ENCODE measurements at places on chromosomes 5 and 9. TPM values are rescaled to one million over a fixed set of nuclear protein-coding genes. Genes with fewer than 3 reads are reported as not detected.

- no peak overlapping the region for H3K4me3 ChIP-seq
- H3K36me3 ChIP-seq: no peaks in the 10 kb centered on the region
- peaks cover 5% of the 10 kb centered on the region for H3K4me1 ChIP-seq
These were observed 8.7 kb downstream of the CLTB start for GRCh38 chr5:176407456-176408251.

TMC1 gene
- total RNA-seq: not detected

GRCh38 chr9:137127301-137128157 is 11.4 kb upstream of the GRIN1 start:
- no peak overlapping the region for H3K27ac ChIP-seq
- peaks cover 7% of the 10 kb centered on the region for H3K4me1 ChIP-seq
- no peak for DNase-seq
- H3K36me3 ChIP-seq: no peaks in the 10 kb centered on the region
- H3K27me3 ChIP-seq: peaks cover 25% of the 10 kb centered on the region

SAXO1 gene
- total RNA-seq: 0.15 TPM

SCGB3A2 gene
- total RNA-seq: not detected

GRCh38 chr9:28502189-28502588 is 928.9 kb upstream of the C9orf72 start:
- H3K36me3 ChIP-seq: no peaks in the 10 kb centered on the region
- no peak overlapping the region for H3K4me3 ChIP-seq
- no peaks in the 10 kb centered on the region for H3K27me3 ChIP-seq
- no peak for DNase-seq
- no peaks in the 10 kb centered on the region for H3K4me1 ChIP-seq
- H3K27ac ChIP-seq: no peak overlapping the region

MAMDC4 gene
- total RNA-seq: 8.3 TPM

DNM1 gene
- total RNA-seq: 30.1 TPM

ARID3C gene
- total RNA-seq: 5.3 TPM

DNA sequence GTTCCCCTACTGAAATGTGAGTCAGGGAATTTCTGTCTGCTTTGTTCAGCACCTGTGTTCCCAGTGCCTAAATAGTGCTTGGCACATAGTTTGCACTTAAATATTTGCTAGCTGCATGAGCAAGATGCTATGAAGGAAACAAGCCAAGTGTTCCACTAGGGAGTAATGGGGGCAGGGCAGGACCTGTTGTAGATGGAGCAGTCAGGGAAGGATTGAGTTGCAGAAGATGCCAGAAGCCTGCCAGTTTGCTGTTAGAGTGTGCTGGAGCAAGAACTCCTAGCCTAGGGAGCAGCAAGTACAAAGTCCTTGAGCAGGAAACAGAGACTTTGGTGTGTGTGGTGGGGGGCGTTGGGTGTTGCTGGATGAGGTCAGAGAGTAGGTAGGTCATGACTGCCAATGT is 87.5 kb downstream of the DAB2IP start:
- no peak overlapping the region for H3K27ac ChIP-seq
- no peaks in the 10 kb centered on the region for H3K36me3 ChIP-seq
- no peak for DNase-seq
- H3K27me3 ChIP-seq: peaks cover 10% of the 10 kb centered on the region
